ENCODE measurements at places on chromosomes 16 and 17.

DNA sequence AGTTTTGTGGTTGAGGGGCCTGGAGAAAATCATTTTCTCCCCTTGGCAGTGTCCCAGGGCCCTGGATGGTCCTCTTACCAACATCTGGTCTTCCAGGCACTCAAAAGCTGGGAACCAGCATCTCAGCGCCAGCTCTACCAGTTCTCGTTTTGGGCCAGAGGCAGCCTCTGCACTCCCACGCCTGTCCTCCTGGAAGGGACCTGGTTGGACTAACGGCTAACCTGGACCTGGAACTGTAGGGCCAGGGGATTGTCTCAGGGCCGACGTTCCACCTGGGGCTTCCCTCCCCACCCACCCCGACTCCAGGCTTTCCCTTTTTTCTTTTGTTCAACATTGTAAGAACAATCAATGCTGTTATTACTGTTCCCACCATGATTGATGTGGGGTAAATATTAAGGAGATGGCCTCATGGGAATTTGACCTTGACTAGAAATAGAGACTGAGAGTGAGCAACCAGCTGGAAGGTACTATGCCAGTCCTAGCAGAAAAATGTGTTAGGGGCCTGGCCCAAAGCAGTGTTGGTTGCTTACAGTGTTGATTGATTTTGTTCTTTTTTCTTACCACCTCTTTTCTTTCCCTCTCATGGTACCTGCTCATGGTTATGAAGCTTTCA is 81.4 kb downstream of the ABCC6 start:
- DNase-seq, result no peak

DNA sequence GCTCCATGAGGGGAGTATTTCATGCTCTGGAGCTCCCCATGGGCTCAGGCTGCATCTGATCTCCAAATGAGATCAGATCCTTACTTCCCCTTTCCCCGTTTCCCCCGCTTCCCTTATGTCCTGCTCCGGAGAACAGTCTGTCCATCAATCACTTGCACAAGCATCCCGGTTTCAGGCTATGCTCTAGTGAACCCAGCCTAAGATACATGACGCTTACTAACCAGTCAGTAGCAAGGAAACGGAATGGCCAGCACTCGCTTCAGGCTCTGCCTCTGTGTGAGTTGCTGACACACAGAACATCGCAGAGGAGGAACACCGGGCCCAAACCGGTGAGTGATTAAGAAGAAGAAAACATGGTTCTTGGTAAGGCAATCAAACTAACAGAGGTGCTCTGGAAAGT is 9.4 kb upstream of the ATP5MC1 start:
- DNase-seq, result no peak

DNA sequence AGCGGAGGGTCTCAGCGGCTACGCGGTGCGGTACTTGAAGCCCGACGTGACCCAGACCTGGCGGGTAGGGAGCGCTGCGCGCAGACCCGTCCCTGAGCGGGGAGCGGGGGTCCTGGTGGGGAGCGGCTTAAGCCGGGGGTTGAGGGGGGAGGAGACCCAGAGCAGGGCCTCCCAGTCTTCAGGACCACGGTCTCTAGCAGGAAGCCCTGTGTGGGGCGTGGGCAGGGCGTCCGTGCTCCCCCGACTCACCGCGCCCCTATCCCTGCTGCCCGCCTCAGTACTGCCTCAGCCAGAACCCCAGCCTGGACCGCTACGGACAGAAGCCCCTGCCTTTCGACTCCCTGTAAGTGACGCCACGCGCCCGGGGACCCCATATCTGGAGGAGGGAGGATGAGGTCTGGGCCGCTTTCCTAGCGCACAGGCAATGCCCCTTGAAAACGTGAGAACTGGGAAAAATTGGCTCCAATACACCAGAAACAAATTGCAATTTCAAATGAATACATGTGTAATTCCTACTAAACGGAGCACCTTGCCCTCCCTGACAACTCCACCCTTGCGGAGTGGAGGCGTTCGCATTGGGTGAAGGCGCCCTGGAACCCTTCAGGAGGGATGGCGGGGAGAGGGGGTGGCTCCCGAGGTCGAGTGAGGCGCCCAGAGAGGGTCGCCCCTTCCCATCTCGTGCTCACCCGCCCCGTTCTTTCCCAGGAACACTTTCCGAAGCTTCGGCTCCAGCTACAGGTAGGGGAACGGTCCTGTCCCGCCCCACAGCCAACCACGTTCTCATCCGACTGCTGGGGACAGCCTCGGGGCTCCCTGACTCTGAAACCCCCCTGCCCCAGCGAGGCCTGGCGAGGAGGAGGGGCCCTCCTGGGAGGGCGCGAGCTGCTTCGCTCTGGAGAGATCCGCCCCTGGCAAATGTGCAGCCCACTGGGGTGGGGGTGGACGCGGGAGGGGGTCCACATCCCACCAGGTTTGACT is 14.6 kb upstream of the CNGB1 start:
- DNase-seq, result peak; percentile 36

- DNase-seq, result no peak
Measured at GRCh38 chr17:9192010-9192409, 170.7 kb downstream of the NTN1 start.

- DNase-seq, result peak; percentile 52
Measured at GRCh38 chr16:1981398-1981836, at the start of gene NOXO1. Gene NOXO1, minus strand, starts transcription at chr16:1981469. Its CDS starts 290 bp downstream, at chr16:1981179.

DNA sequence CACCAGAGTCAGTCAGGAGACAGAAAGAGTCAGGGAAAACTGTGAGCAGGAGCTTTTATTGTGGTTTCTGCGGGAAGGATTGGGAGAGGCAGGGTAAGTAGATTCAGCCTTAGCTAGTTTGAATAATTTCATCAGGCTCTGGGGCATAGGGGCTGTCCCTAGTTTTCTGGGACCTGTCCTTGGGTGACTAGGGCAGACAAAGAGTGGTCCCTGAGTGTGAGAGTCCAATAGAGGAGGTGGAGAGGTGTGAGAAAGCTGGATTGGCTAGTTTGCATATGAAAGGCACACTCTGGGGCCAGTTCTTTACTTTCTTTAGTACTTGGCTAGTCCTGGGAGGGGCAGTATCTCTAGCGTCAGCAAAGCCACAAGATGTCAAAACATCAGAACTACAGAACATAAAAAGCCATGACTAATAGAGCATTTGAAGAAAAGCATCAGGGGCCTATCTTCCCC is 255.6 kb downstream of the HS3ST3A1 start:
- no peak for DNase-seq
